ENCODE measurements at places on chromosomes 5 and 9. TPM values are rescaled to one million over a fixed set of nuclear protein-coding genes. Genes with fewer than 3 reads are reported as not detected.
A peak's percentile ranks its signal among the peaks of the same experiment; 100 is the strongest.

GNG10 gene
- total RNA-seq: 27.5 TPM

- no peak for DNase-seq
- H3K27ac ChIP-seq: no peak overlapping the region
- H3K4me1 ChIP-seq: peaks cover 5% of the 10 kb centered on the region
- no peaks in the 10 kb centered on the region for H3K36me3 ChIP-seq
- no peak overlapping the region for H3K4me3 ChIP-seq
Measured at GRCh38 chr5:134063188-134063820, 51.2 kb upstream of the TCF7 start.

DNA sequence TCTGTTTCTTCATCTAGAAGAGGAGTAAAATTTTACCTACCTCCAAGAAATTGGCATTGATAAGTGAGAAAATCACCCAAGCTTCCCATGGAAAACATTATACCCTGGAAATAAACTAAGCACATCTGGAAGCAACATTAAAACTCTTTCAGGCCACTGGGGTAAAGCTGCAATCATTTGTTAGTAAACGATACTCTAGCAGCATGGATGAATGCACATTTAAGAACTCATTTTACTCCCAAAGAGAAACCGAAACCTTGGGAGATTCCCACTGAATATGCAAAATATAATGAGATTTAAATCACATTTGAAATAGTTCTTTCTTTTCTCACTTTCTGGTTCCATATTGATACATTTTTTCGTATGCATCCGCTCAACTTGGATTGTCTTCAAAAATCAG is 467.5 kb downstream of the EFNA5 start:
- no peaks in the 10 kb centered on the region for H3K27me3 ChIP-seq
- no peak overlapping the region for H3K4me3 ChIP-seq
- H3K36me3 ChIP-seq: no peaks in the 10 kb centered on the region
- H3K27ac ChIP-seq: no peak overlapping the region
- DNase-seq: no peak

F2RL1 gene
- 6.5 TPM for total RNA-seq

DNA sequence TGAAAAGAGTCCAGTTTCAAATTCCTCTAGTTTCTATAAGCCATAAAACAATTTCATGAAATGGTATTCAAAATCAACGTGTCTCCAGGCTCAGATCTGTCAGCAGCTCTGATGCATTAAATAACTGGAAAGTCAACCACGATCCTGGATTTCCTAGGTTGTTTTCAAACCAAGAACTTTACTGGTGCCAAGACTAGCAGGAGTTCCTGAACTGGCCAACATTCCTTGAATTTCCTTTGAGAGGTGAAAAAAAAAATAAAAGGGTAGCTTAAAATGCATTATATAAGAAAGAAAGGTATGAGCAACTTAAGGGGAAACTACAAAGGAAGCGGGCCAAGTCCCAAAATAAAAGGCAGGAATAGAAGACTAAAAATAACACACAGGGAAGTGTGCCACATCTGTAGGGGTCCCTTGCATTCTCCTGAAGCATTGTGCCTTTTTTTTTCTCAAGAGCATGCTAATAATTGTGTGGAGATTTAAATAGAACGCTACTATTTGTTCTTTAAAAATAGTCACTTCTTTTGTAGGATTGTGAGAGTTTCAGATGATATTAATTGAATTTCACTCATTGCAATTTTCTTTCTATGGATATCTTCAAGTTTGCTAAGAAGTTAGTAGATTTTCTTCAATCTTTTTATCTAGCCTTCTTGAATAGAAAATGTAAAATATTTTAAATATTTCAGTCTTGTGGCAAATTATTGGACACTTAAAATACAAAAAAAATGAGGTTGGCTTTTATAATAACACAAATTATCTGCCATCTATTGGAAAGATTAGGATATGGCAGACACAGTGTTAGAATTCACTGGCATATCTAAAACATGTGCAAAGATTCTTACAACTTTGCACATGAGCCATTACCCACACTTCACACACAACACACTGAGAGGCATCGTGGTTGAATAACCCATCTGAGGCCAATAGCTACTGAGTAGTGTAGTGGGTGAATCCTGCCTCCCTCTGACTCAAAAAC is 15.3 kb downstream of the ESM1 start:
- no peak overlapping the region for H3K27ac ChIP-seq
- no peak overlapping the region for H3K4me3 ChIP-seq
- no peaks in the 10 kb centered on the region for H3K36me3 ChIP-seq
- H3K27me3 ChIP-seq: no peaks in the 10 kb centered on the region

GRCh38 chr9:88523056-88523455 is 11.9 kb upstream of the NXNL2 start:
- peaks cover 9% of the 10 kb centered on the region for H3K27me3 ChIP-seq
- no peak overlapping the region for H3K27ac ChIP-seq
- DNase-seq: no peak
- no peaks in the 10 kb centered on the region for H3K4me1 ChIP-seq
- H3K36me3 ChIP-seq: no peaks in the 10 kb centered on the region

GRCh38 chr9:113219186-113219936 is 1.7 kb downstream of the FKBP15 start:
- DNase-seq: no peak
- H3K4me3 ChIP-seq: peak overlapping the region; percentile 89
- H3K4me1 ChIP-seq: peaks cover 45% of the 10 kb centered on the region
- no peaks in the 10 kb centered on the region for H3K27me3 ChIP-seq
- peaks cover 2% of the 10 kb centered on the region for H3K36me3 ChIP-seq
- peak overlapping the region; percentile 0 for H3K27ac ChIP-seq

DNA sequence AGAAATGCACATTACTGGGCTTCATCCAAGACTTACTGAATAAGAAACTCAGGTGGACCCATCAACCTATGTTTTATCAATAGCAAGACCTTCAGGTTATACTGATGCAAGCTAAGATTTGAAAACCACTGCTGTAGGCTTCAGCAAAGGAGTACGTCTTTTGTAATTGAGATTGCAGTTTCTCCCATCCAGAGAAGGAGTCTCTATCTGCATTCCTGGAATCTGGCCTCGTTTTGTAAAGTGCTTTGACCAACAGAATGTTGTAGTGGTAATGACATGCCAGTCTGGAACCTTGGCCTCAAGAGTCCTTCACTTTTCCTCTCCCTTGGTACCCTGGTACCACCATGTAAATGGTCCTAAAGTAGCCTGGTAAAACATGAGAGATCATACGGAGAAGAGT is 32.2 kb upstream of the ELAVL2 start:
- no peak overlapping the region for H3K4me3 ChIP-seq
- H3K27me3 ChIP-seq: peaks cover 12% of the 10 kb centered on the region
- H3K27ac ChIP-seq: no peak overlapping the region
- no peaks in the 10 kb centered on the region for H3K4me1 ChIP-seq
- DNase-seq: no peak

- H3K4me1 ChIP-seq: no peaks in the 10 kb centered on the region
- peak; percentile 50 for DNase-seq
- H3K27ac ChIP-seq: no peak overlapping the region
Measured at GRCh38 chr9:2859776-2860379, 16.0 kb upstream of the PUM3 start.

SMIM33 gene
- total RNA-seq: not detected
